Kidney (tissue), 22 donors: ENCODE measurements at places on chromosomes 4 and X. TPM values are rescaled to one million over a fixed set of nuclear protein-coding genes. Genes with fewer than 3 reads are reported as not detected.

- no peaks in the 10 kb centered on the region for H3K27me3 ChIP-seq
- no peak for DNase-seq
- H3K4me3 ChIP-seq, result no peak overlapping the region
- H3K4me1 ChIP-seq, result no peaks in the 10 kb centered on the region
Observed at GRCh38 chr4:125388613-125389012, 73.9 kb downstream of the FAT4 start.

GRCh38 chr4:40461062-40461461, 125.9 kb downstream of the CHRNA9 start:
- no peaks in the 10 kb centered on the region for H3K27me3 ChIP-seq
- peaks cover 9% of the 10 kb centered on the region for H3K36me3 ChIP-seq
- no peaks in the 10 kb centered on the region for H3K4me1 ChIP-seq
- H3K27ac ChIP-seq, result peak overlapping the region; percentile 72
- no peak overlapping the region for H3K4me3 ChIP-seq
- no peak for DNase-seq

DNA sequence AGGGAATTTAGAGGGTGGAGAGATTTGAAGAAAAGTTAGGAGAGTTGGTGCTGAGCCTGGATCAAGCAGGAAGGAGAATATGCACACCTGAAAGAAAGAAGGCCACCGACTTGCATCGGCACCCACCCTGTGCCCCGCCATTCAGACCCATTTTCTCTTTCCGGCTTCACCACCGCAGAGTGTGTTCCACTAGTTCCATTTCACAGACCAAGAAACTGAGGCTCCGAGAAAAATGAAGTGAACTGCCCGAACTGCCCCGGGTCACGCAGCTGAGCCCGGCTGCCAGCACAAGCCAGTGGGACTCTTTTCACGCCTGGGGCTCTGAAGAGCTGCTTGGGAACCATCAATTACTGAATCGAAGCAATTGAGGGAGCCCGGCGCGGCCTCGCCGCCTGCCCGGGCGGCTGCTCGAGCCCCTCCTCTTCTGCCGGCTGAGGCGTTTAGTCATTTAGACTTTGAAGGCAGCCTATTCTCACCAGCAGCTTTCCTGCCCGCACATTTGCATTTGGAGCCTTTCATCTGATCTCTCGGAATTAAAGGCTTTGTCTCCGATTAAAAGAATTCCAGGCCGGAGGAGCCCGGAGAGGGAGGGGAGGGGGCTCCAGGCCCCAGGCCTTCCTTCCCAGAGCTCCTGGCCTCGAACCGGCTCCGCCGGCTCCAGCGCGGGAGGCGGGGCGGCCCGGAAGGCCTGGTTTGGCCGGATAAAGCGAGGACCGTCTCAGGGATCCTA, 140.2 kb upstream of the PJA1 start:
- no peaks in the 10 kb centered on the region for H3K36me3 ChIP-seq
- H3K27me3 ChIP-seq, result no peaks in the 10 kb centered on the region
- no peaks in the 10 kb centered on the region for H3K4me1 ChIP-seq
- no peak overlapping the region for H3K4me3 ChIP-seq
- H3K27ac ChIP-seq, result no peak overlapping the region

- H3K27ac ChIP-seq, result no peak overlapping the region
- no peaks in the 10 kb centered on the region for H3K4me1 ChIP-seq
- H3K27me3 ChIP-seq, result peaks cover 31% of the 10 kb centered on the region
Observed at GRCh38 chr4:6561706-6562371, 13.2 kb upstream of the MAN2B2 start.

The FGF13 gene
- 9.2 TPM for polyA plus RNA-seq

DNA sequence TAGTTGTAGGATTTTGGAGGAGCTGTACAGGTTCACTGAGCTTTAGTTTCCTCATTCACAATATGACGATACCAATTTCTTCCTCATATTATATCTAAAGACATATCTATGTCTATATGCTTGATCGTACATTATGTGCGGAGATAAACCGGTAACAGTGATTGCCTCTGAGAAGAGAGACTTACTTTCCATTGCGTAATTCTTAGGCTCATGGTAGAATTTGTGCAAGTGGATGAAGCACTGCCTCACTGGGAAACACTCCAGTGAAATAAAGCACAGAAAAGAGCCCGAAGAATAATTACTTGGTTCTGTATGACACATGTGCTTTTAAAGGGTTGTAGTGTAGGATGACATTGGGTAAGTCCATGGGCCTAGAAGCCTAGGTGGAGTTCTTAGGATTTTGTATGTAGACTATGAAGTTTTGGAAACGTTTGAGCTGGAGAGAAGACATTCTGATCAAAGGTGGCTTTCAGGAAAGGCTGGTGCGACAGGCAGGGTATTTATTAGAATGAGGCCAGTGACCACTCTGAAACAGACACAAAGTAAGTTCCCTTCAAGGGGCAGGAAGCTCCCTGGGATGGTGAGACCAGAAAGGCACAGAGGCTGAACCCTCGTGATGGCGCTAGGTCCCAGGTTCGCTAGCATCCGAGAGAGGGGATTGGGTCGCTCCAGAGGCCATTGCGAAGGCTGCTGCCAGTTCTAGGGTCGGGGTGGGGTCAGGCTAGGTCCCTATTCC, 649 bp upstream of the VBP1 start:
- H3K4me1 ChIP-seq, result peaks cover 5% of the 10 kb centered on the region
- DNase-seq, result no peak
- peak overlapping the region; percentile 20 for H3K27ac ChIP-seq
- peaks cover 3% of the 10 kb centered on the region for H3K36me3 ChIP-seq
- H3K4me3 ChIP-seq, result peak overlapping the region; percentile 91

GRCh38 chr4:78517050-78517652, 34.4 kb upstream of the ANXA3 start:
- H3K36me3 ChIP-seq, result peaks cover 11% of the 10 kb centered on the region
- no peaks in the 10 kb centered on the region for H3K4me1 ChIP-seq
- peak; percentile 49 for DNase-seq
- no peak overlapping the region for H3K4me3 ChIP-seq
- H3K27ac ChIP-seq, result no peak overlapping the region
